ENCODE measurements at places on chromosomes 6 and 20. TPM values are rescaled to one million over a fixed set of nuclear protein-coding genes. Genes with fewer than 3 reads are reported as not detected.

Gene CRIP3
- not detected for total RNA-seq

Gene GMNN
- 20.0 TPM for total RNA-seq

- no peak for DNase-seq
Observed at GRCh38 chr6:138440296-138440695, 36.3 kb downstream of the HEBP2 start.

DNA sequence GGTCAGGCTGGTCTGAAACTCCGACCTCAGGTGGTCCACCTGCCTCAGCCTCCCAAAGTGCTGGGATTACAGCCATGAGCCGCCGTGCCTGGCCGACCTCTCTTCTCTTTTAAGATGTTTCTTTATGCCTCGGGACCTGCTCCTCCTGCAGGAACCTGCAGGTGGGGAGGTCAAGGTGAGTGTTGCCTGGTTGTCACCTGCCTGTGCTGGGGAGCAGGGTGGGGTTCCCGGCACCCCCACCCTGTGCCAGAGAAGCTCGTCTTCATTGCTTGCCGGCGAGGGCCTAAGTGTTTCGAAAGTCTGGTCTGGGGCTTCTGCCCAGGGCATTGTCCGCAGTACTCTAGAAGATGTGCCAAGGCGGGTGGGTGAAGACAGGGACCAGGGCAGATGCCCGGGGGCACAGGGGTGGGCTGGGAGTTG is 36.0 kb downstream of the SYNJ2 start:
- no peak for DNase-seq

DNA sequence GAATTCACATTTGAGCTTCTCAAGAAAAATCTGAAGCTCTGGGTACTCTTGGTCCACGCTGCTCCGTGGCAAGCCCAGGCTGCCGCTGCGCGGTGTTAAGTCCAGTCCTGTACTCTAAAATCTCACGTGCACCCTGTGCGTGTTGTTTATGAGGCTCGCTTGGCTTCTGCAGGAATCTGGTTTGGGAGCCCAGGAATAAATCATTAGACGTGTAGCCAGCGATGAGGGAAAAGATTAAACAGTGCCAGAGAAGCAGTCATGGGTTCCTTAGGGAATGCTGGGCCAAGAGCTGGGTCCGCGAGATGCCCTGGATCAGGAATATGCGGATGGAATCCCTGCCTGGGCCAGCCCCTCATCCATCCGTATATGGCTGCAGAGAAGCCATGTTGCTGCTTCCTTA is 87.3 kb downstream of the KCNB1 start:
- no peak for DNase-seq

- no peak for DNase-seq
Observed at GRCh38 chr6:2611092-2611491, 139.6 kb downstream of the MYLK4 start.

Gene SCRT2
- total RNA-seq: not detected

DNA sequence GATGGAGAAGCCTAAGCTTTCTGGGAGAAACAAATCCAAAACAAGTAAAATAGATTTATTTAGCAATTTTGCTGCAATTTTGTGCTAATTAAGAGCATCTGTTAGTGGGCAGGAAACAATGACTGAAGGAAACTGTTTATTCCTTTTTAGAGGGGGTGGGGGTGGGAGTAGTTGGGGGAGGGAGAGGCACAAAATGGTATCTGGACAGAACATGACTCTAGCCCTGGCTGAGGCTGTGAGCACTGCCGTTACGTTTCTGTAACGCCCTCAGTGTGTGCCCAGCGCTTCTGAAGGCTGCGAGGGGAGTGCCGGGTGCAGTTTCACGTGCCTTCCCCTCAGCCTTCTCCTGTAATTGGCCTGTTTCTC is 28.8 kb downstream of the METTL24 start:
- DNase-seq: no peak

DNA sequence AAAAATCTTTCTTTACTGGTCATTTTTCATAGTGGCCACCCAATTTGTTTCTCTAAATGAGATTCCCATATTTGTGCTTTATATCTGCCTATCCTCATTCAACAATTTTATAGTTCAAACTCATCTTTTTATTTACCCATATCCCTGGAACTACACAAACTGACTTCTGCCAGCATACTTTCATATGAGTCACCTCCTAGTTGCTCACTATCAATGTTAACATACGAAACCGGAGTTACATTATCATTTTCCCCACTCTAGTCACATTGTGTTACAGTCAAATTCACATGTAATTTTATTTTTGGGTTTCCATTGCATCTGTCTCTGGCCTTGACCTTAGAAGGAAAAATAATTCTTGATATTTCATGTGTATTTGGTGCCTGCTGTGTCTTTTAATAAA is 499.4 kb downstream of the MAFB start:
- no peak for DNase-seq

GRCh38 chr6:160883560-160883959 is 108.0 kb upstream of the MAP3K4 start:
- DNase-seq: no peak

Gene MYCT1
- total RNA-seq: 156 TPM

Gene SEL1L2
- total RNA-seq: not detected

DNA sequence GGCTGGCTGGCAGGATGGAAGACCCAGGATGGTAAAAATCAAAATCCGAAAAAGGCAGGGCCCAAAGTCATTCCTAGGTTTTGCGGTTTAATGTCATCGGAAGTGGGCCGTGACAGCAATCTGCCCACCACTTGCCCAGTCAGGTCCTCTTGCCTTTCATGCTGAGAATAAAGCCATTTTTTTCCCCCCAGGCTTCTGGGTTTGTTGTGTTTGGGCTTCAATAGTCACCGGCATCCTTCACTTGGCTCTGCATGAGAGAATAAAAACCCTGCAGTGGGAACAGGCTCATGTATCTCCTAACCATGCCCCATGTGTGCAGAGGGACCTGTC is 56.1 kb downstream of the MEP1A start:
- DNase-seq: no peak

GRCh38 chr20:21272679-21273078 is 30.5 kb upstream of the XRN2 start:
- no peak for DNase-seq

GRCh38 chr6:151257985-151258445 is 18.2 kb downstream of the AKAP12 start:
- no peak for DNase-seq

Gene SIRPD
- total RNA-seq: 0.19 TPM

GRCh38 chr6:62891065-62891647 is 320.1 kb upstream of the FKBP1C start:
- DNase-seq: no peak

GRCh38 chr6:42417641-42418112 is 34.0 kb downstream of the TRERF1 start:
- no peak for DNase-seq

DNA sequence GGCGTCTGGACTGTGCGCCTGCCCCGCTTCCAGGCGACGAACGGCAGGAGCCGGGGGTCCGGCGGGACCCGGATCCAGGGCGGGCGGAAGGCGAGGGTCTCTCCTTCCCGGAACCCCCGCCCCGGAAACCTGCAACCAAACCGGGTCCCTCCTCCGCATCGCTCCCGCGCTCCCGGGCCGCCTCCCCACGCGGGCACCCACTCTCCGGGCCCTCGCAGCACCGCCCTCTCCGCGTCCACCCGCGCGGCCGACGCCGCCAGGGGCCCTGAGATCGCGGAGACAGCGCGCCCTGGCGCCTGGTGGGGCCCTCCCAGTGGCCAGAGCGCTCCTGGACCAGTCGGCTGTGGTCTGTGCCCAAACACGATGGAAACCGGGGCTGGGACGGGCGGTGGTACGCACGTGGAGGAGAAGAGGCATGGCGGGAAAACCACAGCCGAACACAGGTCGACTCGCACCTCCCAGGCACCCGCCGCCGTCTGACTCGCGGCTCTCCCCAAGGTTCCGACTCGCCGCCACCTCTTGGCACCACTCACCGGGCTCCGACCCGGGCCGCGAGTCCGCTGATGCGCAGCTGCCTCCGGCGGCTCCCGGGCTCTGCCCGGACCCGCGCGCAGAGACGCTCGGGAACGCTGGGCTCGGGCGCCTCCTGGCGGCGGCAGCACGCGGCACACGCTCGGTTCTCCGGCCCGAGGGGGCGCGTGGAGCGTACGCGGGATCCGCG is 7.9 kb downstream of the NKX2-2 start:
- DNase-seq: no peak

Gene RIMS4
- not detected for total RNA-seq
